GM13976 (cell line): ENCODE measurements at places on chromosomes 11 and 22.
A peak's percentile ranks its signal among the peaks of the same experiment; 100 is the strongest.

GRCh38 chr11:62552485-62553079, 6.0 kb upstream of the AHNAK start:
- DNase-seq: no peak

- DNase-seq: no peak
Observed at GRCh38 chr11:69943066-69943465, 123.8 kb upstream of the FGF3 start.

GRCh38 chr11:96335388-96335787, 7.6 kb downstream of the MAML2 start:
- no peak for DNase-seq

DNA sequence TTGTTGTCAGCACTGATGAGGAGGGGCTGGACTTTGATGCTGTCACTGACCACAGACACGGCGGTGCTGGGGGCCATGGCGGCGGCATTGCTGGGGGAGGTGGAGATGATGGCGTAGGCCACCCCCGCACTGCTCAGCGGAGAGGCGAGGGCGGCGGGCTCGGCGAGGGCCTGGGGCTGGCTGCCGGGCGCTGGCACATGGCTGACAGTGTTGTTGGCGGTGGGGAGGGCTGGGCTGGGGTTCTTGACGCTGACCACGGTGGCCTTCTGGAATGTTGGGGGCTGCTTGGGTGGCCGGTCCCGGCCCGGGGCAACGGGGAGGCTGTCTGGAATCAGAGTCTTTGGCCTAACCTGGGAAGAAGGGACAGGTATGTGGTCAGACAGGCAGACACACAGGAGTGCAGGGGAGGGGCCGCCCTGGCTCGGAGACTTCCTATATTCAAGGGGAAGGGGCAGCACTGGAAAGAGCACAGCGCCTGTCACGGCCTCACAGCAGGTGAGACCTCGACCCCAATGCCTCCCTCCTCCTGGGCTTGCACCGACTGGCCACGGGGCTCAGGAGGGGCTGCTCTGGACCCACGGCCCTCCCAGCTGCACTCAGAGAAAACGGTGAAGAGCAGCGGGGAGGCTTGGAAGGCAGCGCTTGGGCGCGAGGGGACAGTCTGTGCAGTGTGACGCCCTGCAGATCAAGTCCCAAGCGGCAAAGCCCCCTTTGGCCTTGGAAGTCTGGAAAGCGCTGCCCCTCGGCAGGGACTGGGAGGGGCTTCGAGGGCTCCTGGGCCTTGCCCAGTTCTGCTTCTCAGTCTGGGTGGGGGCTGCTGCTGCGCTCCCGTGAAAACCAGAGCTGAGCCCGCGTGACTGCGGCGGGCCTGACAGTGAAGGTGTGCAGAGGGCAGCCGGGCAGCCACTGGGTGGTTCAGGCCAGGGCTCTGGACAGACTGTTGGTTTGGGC, 93.2 kb downstream of the PHF21B start:
- DNase-seq: no peak

- no peak for DNase-seq
Observed at GRCh38 chr11:90774727-90775566, 552.1 kb upstream of the CHORDC1 start.

- DNase-seq: no peak
Observed at GRCh38 chr11:70536051-70536877, 137.9 kb downstream of the CTTN start.

GRCh38 chr22:41178425-41178975, 26.6 kb upstream of the L3MBTL2 start:
- DNase-seq: no peak

- peak; percentile 18 for DNase-seq
Observed at GRCh38 chr22:34847072-34847471, 218.9 kb upstream of the ISX start.

DNA sequence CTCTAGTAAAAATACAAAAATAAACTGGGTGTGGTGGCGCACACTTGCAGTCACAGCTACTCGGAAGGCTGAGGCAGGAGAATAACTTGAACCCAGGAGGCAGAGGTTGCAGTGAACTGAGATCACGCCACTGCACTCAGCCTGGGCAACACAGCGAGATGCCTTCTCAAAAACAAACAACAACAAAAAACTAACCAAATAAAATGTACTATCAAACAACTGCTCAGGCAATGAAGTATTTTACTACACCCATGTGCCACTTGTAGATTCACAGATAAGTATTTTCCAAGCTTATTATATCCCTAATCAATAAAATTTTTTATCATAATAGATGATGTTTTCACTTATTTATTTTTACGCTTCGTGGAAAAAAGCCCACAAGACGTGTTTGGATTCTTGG, 924 bp downstream of the C11orf65 start:
- no peak for DNase-seq

DNA sequence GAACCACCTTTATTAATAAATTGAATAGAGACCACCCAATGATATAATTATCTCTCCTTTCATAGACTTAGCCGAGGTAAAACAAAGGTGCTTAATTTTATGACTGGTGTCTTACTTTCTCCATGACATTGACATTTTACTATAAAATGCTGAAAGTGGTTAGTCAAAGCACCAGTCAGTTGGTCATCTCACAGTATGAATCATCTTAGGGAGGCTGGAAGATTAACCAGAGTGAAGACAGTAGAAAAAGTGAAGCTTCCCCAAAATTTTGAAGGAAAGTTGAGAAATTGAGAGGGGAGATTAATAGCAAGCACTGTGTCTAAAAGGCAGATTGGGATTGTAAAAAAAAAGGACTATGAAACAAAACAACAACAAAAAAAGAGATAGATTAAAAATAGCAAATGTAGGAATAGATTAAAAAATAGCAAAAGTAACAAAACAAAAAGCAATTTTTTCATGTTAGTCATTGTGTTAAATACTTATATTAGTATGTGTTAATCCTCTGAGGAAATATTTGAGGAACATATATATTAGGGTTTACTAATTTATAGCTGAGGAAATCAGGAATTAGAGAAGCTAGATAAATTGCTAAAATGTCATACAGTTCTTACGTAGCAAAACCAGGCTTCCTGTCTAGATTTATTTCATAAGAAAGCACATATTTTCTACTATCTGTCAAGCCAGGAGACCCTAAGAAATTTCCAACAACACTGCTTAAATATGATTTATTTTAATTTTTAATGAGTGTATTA, 557.3 kb upstream of the ANO5 start:
- no peak for DNase-seq

DNA sequence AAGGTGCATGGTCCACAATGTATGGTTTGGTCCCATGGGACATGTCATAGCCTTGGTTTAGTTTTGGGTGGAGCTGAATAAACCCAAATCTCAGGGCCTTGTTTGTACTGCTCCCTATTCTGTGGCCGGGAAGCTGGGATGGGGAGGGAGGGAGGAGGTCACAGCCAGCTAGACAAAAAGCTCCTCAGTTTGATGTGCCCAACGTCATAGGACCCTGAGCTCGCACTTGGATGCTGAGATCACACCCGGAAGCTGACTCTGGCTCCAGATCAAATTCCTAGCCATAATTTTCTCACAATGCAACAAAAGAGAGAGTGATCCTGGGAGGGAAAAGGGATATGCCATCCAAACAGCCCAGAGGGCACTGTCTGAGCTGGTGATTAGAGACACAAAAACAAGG, 1.5 kb downstream of the HSPB2 start:
- DNase-seq: no peak

DNA sequence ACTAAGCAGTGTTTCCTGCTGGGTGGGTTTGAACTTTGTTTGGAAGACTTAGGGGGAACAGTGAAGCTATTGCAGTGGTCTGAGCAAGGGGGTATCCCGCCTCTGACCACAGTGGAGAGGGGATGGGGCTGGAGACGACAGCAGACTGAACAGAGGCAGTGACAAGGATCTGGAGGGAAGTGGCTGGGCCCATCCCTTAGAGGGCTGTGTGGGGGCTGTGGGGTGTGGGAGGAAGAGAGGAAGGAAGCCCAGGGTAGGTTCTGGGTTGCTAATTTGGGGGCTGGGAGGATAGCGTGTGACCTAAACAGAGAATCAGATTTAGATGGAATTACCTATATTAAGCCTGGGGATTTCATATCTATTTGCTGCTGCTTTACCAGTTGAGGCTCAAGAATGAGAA, 70.7 kb downstream of the BMAL1 start:
- peak; percentile 41 for DNase-seq

GRCh38 chr11:82996966-82997606, 74.6 kb downstream of the RAB30 start:
- peak; percentile 55 for DNase-seq

- no peak for DNase-seq
Observed at GRCh38 chr11:62544581-62545436, 1.8 kb downstream of the AHNAK start.

DNA sequence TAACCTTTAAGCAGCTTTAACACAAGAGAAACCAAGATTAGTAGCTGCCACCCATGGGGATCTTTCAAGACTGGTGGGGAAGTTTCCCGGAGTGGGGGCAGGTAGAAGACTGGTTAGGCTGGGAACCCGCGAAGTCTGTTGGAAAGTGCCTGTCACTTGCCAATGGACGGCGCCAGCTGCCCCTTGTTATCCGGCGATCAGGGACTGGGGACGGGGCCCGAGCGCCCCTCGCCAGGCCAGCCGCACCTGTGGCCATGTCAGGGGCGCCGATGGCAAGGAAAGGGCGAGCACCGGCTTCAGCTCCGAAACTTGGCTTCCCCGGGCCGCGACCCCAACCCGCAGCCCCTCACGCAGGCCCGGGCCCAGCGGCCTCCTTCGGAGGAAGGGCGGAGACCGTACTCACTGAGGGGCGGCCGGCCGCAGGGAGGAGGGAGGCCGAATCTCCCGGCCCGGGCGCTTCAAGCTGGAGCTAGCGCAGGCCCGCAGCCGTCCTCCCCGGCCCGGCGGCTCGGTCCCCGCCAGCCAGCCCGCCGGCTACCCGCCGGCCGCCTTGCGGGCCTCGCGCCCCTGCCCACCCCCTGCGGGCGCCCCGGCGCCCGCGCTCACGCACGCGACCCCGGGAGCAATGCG, 539 bp downstream of the EIF4ENIF1 start:
- peak; percentile 69 for DNase-seq

- no peak for DNase-seq
Observed at GRCh38 chr22:18033204-18033998, 9.0 kb upstream of the MICAL3 start.

DNA sequence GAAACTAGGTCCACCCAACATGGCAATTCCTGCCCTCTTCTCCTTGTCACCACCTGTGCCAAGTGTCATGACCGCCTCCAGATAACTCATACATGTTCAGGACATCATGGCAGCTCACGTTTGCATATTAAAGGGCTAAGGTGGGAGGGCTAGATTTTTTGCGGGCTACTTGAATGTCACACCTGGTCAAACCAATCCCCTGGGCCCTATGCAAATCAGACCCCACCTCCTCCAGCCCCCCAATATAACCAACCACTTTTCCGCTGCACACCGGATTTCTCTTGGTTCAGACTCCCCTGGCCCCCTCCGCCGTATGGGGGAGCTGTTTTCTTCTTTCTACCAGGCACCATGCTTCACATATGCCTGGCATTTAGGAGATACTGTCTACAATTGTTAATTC, 12.6 kb downstream of the UPB1 start:
- DNase-seq: no peak

GRCh38 chr11:128105511-128105910, 481.8 kb downstream of the ETS1 start:
- DNase-seq: no peak

DNA sequence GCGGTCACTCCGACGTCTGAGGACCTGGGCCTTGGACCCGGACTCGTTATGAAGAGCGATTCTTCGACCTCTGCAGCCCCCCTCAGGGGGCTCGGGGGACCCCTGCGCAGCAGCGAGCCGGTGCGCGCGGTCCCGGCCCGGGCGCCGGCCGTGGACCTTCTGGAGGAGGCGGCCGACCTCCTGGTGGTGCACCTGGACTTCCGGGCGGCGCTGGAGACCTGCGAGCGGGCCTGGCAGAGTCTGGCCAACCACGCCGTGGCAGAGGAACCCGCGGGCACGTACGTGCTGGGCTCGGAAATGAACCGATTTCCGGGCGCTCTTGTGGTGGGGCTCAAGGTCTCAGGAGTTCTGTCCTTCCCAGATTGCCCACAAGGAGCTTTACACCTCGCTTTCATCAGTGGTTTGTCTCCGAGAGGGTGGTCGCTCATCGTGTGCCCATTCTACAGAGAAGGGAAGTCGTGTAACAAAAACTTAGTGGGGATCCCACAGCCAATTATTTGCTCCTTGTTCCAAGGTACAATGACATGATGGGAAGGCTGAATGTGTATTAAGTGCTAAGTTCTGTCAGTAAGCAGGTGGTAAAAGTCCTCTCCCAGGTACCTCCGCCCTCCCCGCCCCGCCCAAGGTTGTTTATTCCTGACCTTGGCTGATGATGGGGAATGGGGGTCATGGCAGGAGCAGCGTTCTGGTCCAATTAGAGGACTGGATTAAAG, 695 bp downstream of the PEX26 start:
- DNase-seq: peak; percentile 54

DNA sequence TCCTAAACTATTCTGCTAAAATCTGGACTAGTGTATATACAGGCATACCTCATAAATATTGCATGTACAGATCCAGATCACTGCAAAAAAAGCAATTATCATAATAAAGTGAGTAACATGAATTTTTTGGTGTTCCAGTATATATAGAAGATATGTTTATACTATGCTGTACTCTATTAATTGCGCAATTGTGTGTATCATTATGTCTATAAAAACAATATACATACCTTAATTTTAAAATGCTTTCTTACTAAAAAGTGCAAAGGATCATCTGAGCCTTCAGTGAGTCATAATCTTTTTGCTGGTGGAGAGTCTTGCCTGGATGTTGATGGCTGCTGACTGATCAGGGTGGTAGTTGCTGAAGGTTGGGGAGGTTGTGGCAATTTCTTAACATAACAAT, 35.4 kb upstream of the CEP295 start:
- no peak for DNase-seq

- no peak for DNase-seq
Observed at GRCh38 chr22:44711690-44712555, 9.9 kb downstream of the PRR5 start.

- DNase-seq: no peak
Observed at GRCh38 chr22:23183061-23183698, 2.9 kb downstream of the BCR start.

DNA sequence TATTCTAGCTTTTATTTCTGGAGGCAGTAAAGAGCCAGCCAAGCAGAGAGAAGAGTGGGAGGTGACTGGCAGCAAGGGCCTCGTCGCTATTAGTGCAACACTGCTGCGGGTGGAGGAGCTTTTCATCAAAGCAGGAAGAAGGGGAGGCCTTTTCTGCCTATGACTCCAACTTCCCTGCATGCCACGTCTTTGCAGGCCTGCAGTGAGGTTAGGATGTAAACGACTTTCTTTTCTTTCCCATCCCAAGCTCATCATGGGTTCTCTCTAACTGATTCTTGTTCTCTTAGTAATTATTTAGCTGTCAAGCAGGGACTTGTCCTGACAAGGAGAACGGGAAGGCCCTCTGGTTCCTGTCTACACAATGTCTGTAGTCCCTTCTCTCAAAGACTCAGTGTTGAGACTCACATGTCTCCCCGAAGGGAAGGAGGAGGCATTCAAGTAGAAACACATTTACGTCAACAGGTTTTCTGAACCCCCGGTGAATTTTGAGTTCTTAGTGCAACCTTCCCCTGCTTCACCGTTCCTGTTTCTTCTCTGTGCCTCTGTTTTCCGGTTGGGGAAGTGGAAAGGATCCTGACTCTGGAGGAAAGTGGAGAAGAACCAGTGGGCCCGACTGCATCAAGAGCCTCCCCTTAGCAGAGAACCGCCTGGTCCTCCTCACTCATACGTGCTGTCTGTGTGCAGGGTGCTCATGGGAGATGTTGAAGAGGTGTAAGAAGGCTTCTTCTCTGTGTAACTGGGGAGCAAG, 56.9 kb downstream of the PACS1 start:
- peak; percentile 42 for DNase-seq

- DNase-seq: no peak
Observed at GRCh38 chr22:29713156-29713727, 6.6 kb upstream of the CABP7 start.

- DNase-seq: no peak
Observed at GRCh38 chr11:57235761-57236703, 1.0 kb downstream of the APLNR start.
